Activated T-cell treated with anti-CD3 and anti-CD28 coated beads, Interleukin-2, amount 50 U/mL, for 4 hours (primary cell): ENCODE measurements at places on chromosomes 11 and 22.

DNA sequence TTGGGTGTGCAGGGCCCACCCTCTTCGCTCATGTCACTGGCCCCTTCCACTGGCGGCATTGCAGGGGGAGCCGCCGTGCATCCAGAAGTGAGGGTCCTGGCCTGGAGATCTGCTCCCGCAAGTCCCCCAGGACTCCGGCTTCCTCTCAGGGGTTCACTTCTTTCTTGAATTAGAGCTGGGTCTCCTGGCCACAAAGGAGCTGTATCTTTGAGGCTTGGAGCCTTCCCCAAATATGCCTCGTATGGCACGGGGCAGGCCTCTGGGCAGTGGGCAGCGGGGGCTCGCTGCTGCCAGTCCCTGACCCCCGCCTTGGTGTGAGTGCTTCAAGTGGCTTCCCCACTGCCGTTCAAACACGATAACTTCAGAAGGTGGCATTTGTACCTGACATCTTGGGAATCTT lies 7.4 kb upstream of the IFITM3 start:
- no peak for DNase-seq

DNA sequence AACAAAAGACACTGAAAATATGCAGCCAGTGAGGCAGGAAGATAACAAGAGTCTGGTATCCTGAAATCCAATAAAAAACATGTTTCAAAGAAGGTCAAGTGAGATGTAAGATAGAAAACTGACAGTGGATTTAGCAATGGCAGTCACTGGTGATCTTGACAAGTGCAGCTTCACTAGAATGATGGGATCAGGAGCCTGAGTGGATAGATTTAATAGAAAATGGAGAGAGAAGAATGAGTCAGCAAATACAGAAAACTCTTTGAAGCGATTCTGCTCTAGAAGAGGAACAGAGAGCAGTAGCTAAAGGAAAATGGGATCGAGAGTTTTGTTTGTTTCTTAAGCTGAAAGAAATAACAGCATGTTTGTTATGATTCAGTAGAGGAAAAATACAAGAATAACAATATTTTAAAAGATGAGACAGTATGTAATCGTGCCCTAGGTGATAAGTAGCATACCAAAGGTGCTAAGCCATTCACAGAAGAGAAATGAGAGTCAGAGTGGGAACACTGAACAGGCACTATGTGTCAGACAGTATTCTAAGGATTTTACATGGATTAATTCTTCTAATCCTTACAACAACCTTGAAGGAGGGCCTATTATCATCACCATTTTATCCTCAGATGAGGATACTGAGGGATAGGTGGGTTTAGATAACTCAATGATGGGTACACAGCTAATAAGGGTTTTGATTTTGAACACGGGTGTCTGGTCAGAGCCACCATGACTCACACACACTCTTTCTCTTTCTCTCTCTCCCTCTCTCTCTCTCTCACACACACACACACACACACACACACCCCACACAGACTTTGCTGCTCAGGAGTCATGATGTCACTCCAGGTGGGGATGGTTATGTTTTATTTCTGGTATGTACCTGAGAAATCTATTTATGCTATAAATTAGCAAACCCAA lies 36.3 kb downstream of the MRE11 start:
- no peak for DNase-seq

- DNase-seq: no peak
These were observed 30.5 kb downstream of the MRGPRD start for GRCh38 chr11:68950270-68950669.

GRCh38 chr11:117583063-117583801 lies 213.8 kb downstream of the DSCAML1 start:
- no peak for DNase-seq

DNA sequence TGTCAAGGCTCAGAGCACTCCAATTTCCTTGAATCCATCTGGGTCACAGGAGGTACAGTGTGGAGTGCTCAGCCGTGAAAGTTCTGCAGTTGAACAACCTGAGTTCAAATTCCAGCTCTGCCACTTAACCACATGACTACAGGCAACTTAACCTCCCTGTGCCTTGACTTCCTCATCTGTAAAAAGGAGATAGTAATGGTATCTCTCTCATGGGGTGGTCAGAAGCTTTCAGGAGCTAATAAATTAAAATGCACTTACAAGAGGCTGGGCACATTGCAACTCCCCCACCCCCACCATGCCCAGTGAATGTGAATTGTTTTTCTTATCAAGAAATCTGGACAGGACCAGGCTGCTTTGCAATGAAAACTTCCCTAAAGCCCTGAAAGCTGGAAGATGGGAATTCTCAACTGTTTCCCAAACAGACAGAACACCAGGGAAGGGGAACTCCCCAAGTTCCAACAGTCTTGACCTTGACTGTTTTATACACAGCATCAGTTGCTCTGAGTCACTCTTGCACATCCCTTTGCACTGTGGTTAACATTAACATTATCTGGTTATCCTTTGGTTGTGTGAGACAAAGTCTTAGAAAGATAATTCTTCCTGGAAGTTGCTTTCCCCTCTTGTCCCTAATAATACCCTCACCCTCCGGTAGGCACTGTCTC lies 137.0 kb downstream of the SLC1A2 start:
- DNase-seq: no peak

DNA sequence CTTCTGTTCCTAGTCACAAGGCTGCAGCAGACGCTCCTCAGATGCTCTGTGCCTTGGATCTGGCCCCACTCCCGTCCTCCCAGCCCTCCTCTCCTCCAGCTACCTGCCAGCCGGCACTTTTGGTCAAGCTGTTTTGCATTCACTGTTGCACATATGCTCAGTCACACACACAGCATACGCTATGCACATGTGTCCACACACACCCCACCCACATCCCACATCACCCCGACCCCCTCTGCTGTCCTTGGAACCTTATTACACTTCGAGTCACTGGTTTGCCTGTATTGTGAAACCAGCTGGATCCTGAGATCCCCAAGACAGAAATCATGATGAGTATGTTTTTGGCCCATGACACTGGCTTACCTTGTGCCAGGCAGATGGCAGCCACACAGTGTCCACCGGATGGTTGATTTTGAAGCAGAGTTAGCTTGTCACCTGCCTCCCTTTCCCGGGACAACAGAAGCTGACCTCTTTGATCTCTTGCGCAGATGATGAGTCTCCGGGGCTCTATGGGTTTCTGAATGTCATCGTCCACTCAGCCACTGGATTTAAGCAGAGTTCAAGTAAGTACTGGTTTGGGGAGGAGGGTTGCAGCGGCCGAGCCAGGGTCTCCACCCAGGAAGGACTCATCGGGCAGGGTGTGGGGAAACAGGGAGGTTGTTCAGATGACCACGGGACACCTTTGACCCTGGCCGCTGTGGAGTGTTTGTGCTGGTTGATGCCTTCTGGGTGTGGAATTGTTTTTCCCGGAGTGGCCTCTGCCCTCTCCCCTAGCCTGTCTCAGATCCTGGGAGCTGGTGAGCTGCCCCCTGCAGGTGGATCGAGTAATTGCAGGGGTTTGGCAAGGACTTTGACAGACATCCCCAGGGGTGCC lies 109.8 kb downstream of the BCR start:
- peak; percentile 59 for DNase-seq

DNA sequence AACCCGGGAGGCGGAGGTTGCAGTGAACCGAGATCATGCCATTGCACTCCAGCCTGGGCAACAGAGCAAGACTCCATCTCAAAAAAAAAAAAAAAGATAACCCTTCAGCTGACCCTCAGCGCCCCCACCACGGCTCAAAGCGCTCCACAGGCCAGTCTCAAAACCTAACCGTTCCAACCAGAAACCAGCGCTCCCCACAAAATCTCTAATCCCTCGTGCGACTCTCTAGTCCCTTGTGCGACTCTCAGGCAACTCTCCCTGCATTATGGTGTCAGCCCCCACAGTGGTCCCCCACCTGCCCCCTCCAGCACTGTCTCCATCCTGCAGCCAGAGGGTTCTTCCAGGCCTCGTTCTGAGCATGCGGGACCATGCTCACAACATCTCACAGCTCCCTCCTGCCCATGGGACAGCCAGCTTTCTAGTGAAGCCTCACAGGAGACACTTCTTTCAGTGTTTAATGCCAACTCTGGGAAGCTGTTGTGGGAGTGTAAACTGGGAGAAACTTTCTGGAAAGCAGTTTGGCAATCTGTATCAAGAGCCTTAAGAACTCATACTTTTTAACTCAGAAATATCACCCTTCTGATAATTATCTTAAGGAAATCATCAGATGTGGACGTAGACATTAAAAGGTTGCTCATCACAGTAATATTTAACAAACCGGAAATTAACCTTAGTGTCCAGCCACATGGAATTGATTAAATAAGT lies 4.2 kb upstream of the RASGRP2 start:
- no peak for DNase-seq

DNA sequence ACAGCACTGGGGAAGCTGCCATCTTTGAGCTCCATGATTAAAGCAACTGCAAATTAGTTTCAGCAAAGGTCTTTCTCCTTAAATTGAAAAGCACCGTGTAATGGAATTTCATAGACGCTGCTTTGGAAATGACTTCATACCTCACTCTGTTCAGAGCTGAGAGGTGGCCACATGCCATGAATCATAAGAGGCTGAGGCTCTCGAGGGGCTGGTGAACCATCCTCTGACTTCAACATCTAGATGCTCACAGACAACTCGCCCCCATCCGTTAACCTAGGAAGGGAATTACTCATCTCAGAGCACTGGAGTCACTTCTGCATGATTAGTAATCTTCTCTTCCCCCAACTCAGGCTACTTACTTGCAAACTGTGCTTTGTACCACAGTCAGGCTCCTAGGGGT lies 122.3 kb downstream of the RCN1 start:
- DNase-seq: no peak

DNA sequence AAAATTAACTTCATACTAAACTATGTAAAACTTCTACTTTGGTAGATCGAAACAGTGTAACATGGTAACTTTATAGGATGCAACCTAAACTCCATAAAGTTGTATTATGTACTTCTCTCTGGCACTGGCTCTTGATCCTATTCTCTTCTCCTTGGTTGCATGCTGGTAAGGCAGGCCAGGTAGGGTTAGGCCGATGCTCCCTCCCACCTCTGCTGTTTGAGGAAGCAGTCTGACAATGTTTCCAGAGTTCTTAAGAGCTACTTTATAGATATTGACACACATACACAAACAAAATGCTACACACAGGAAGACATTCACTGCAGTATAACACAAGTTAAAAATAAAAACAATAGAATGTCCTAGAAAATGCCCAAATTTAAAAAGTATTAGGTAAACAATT lies 22.5 kb downstream of the CTSC start:
- no peak for DNase-seq

- DNase-seq: no peak
These were observed 29.0 kb upstream of the NAP1L4 start for GRCh38 chr11:3021125-3021524.

GRCh38 chr11:73347067-73347466 lies 29.1 kb upstream of the RELT start:
- DNase-seq: no peak

GRCh38 chr11:30863209-30863608 lies 277.1 kb upstream of the MPPED2 start:
- DNase-seq: no peak

- no peak for DNase-seq
These were observed 82.4 kb downstream of the BLID start for GRCh38 chr11:122033631-122034030.

DNA sequence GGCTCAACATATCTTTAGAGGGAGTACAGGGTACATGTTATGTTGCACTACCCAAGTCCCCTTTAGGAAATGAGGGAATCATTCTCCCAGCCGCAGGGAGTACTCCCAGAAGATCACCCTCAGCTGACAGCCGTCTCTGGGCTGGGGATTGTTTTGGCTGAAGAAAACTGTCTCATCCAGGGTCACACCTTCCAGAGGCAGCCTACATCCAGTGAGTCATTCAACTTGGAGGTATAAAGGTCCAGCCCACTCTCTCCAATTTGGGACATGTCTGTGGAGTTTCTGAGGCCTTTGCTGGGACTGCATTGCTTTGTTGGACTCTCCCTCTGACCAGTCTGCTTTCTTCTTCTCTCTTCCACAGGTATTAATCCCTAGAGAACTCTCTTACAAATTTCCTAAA lies 42.1 kb downstream of the RASSF10 start:
- DNase-seq: no peak

DNA sequence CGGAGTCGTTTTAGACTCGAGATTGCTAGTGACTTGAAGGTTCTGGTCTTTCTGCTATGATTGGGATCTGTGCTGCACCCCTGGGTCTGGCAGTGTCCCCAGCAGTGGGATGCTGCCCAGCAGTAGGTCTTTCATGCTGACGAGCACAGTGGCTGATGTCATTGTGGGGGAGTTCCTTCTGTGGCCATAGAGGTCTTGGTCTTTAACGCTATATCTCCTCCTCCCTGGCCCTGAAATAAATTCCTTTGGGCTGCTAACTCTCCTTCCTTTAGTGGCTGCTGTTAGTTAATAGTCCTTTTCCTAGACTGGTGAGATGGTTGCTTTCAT lies 136.3 kb downstream of the TEAD1 start:
- DNase-seq: no peak

DNA sequence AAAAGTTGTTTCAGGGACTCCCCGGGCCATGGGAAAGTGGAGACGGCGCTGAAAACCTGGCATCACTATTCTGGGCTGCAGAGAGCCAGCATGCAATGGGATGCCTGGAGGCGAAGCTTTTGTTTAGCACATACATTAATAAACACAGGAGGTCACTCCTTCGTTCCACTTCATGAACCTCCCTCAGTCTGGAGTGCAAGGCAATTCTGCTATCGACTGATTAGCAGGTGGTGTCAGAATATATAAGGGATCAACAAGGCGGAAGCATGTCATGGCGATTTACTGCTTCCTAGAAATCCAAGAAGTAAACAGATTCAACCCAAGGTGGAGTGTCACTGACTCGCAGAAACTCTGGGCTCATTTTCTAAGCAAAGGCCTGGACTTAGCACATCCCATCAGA lies 45.4 kb upstream of the MN1 start:
- DNase-seq: no peak

GRCh38 chr11:120554766-120555432 lies 43.4 kb downstream of the GRIK4 start:
- DNase-seq: no peak

GRCh38 chr11:66880496-66881450 lies 23.9 kb downstream of the LRFN4 start:
- DNase-seq: no peak

DNA sequence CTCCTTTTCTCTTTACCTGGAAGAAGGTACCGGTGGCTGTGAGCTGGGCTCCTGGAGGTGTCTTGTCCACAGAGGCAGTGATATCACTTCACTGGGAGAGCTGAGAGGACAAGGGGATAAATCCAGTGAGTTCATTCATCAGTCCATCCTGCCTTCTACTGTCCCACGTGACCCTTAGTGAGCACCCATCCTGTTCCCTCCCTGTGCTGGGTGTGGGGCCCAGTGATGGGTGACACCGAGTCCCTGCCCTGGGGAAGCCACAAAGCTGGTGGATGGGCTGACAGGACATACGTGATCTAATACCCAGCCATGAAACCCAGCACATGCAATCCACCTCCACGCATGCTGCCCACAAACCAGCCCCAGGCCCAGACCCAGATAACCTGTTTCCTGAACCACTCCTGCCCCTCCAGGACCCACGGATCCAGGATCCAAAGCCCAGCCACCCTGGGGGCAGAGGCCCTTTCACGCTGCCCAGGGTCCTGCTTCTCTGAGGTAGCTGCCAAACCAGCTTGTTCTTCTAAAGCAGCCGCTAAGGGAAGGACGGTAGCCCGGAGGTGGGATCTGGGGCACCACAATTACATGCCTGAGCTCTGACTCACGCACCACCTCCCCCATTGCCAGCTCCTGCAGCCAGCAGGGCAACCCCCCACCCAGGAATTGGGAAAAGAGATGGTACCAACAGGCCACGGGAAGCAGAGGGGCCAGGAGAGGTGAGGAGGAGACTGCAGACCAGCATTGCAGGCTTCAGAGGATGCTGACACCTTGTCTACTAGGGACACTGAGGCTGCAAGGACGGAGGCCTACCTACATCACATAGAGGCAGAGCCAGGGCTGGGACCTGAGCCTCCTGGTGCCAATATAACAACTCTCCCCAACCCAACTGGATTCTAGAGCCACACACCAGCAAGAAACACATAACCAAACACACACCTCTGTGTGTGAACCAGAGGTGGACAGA lies 35.2 kb downstream of the GDPD5 start:
- no peak for DNase-seq
